RWPE2 (cell line): ENCODE measurements at places on chromosomes 11 and 22.

- no peak for DNase-seq
These were observed 1375.6 kb upstream of the TENM4 start for GRCh38 chr11:80816454-80816847.

GRCh38 chr11:128757886-128758612, 64.2 kb downstream of the FLI1 start:
- DNase-seq = no peak

- DNase-seq = no peak
These were observed 291.6 kb downstream of the BUD13 start for GRCh38 chr11:116481126-116481675.

DNA sequence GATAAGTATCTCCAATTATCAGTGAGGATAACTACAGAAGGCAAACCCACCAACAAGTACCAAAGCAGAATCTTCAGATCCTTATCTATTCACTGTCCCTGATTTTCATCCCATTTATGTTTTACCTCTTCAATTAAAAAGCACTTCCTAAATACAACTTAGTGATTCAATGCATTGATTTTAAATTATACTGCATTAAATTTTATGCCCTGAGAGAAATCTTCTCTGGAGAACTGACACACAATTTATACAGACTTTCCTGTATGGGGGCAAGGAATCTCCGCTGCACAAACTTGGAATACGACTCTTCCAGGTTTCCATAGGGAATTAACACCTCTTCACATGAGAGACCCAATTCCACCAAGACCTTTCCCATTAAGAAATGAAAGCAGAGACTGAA, at the start of gene OR10A3:
TSS of gene OR10A3 (minus strand) at position 101 of the 400 bp plus-strand sequence. CDS start 2,188 bp downstream, outside the sequence.
- no peak for DNase-seq

DNA sequence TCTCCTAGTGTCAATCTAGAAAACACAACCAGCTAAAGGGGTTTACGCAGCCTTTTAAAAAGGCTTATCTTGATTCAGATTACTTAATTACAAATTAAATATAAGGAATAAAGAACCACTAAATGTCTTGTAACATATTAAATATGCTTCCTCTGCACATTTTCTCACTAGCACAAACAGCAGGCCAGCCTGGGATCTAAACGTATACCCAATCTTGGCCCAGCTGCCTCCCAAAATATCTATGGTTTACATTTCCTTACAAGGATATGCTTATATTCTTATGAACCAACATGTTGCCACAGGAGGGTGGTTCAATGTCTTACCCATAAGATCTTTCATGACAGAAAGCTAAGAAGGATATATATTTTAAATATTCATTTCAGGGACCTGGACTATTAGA, 7.7 kb downstream of the LGR4 start:
- no peak for DNase-seq
